Tongue (tissue), 3 donors: ENCODE measurements at places on chromosomes 2 and 18. TPM values are rescaled to one million over a fixed set of nuclear protein-coding genes. Genes with fewer than 3 reads are reported as not detected.

GKN1 gene
- not detected for total RNA-seq

TCF23 gene
- not detected for total RNA-seq

KCNG2 gene
- total RNA-seq, result not detected

CCDC68 gene
- total RNA-seq, result 5.0 TPM

FLACC1 gene
- total RNA-seq, result 0.72 TPM

DNA sequence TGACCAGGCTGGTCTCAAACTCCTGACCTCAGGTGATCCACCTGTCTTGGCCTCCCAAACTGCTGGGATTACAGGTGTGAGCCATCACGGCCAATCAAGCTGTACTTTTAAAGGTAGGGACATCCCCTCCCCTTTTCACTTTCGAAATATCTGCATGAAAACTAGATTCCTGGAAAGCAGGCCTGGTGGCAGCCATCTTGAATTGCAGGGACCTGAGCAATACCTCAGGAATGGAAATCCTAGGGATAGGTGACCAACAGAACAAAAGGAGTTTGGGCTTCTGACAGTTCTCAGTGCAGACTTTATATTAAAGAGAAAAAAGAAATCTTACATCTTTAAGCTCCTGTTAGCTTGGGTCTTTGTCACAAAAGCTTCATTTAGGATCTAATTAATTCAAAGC is 62.6 kb downstream of the KLF7 start:
- no peak for DNase-seq

GRCh38 chr18:35029103-35029502 is 12.1 kb upstream of the MAPRE2 start:
- DNase-seq, result no peak

GRCh38 chr2:20421336-20421987 is 25.4 kb upstream of the RHOB start:
- peak; percentile 18 for DNase-seq

DNA sequence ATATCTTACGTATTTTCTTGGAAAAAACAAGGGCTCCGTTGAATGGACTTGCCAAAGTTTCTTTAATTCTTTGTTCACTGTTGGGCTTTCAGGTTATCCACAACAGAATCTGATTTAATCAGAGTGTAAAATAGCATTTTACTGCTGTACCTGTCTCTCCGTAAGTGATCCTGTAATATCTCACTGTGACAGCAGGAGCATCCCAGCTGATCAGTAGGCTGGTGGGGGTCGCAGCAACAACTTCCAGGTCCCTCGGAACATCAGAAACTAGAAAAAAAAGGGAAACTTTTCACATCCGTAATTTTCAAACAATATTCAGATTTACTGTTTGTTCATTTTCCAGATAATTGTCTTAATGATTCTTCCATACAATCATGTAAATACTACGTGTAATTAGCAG is 51.2 kb downstream of the FN1 start:
- DNase-seq, result no peak

DNA sequence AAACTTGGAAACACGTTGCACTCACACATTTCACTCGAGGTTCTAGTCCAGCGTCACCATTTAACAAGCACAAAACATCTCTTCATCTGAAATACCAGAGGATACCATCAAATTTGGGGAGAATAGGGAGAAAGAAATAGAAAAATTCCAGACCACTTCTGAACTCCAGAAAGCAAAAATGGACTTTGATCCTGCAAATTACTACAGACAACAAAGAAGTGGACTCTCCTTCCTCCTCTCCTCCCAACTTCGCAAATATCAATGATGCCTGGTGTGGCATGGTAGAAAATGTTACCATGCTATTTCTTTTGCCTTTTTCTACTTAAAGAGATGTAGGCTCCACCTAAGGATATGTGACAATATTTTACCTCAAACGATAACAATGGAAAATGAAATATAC is 13.5 kb downstream of the UXS1 start:
- DNase-seq, result no peak

DNA sequence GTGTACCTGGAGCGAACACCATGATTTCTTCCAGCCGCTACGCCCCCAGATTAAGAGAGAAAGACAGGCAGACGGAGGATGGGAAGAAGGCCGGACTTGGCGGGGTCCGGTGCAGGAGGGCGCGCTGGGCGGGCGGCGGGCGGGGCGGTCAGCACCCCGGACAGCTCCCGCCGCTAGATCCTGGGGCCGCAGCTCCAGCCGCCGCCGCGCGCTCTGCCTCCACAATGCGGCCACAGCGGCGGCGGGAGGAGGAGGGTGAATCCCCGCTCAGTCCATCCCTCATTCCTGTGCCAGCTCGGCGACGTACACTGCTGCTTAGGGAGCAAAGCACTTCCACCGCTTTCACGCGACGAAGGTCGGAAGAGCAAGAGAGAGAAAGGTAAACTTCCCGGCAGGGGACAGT is at the start of gene AKAIN1:
AKAIN1 (minus strand) TSS at position 226 of the 403 bp plus-strand sequence; CDS start at position 22, 204 bp downstream.
- DNase-seq, result peak; percentile 78

DNA sequence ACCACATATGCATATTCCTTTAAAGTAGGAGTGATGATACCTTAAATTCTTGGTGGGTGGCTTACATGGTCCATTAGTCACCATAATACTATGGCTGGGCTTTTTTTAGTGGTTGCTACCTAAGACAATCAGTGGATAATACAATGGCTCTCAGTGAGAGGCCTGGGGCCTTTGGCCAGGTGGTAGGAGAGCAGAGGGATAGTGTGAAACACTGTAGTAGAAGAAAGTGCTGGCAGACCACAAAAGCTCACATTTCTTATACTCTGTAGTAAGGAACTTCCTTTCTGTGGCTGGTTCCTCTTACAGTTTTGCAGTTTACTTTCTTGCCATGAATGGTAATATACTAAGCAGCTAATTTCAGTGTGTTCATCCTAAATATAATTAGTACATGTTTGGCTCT is 583.5 kb downstream of the XIRP2 start:
- DNase-seq, result no peak

GRCh38 chr2:11177871-11178690 is 22.8 kb downstream of the SLC66A3 start:
- peak; percentile 29 for DNase-seq
